Activated CD8-positive, alpha-beta T cell treated with anti-CD3 and anti-CD28 coated beads for 36 hours (primary cell): ENCODE measurements at places on chromosomes 6 and 20.

DNA sequence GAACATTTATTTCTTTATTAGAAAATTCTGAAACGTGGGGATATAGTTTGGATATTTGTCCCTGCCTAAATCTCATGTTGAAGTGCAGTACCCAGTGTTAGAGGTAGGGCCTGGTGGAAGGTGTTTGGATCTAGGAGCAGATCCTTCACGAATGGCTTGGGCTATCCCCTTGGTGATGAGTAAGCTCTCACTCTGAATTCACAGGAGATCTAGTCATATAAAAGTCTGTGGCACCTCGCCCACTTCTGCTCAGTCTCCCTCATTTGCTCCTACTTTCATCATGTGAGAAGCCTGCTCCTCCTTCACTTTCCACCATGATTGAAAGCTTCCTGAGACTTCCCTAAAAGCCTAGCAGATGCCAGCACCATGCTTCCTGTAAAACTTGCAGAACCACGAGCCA lies 96.8 kb upstream of the GJE1 start:
- H3K4me1 ChIP-seq, result no peaks in the 10 kb centered on the region
- no peak overlapping the region for H3K4me3 ChIP-seq
- H3K27me3 ChIP-seq, result peaks cover 3% of the 10 kb centered on the region
- H3K36me3 ChIP-seq, result no peaks in the 10 kb centered on the region
- no peak for DNase-seq
- no peak overlapping the region for H3K27ac ChIP-seq

DNA sequence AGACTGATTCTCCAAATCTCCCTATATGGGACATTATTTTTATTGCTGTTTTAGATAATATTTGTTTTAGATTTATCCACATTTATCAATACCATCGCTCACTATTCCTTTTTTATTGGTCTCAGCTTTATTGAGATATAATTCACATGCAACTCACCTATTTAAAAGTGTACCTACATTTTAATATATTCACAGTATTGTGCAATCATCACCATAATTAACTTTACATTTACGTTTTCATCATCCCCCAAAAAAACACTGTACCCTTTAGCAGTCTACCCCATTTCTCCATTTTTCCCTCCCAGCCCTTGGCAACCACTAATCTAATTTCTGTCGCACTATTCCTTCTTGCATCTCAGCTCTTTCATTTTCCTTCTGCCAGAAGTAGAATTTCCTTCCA lies 110.8 kb upstream of the HDAC2 start:
- H3K4me3 ChIP-seq, result no peak overlapping the region
- H3K4me1 ChIP-seq, result no peaks in the 10 kb centered on the region
- H3K27ac ChIP-seq, result no peak overlapping the region
- no peaks in the 10 kb centered on the region for H3K36me3 ChIP-seq
- no peak for DNase-seq
- H3K27me3 ChIP-seq, result peaks cover 4% of the 10 kb centered on the region

DNA sequence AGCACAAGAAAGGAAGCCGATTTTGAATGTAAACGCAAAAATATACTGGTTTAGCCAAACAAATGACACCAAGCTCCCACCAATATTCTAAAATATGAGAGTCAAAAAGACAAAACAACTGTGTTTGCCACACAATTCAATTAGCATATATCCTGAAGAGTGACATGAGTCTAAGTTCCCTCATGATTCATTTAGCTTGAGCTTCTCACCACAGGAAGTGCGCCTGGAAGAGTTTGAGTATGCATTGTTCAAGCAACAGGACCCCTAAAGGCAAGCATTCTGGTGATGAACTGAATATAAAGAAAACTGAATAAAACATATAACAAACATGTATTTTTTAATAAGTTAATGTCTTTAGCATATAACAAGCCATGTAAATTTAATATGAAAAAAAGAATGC lies 115.2 kb upstream of the RUNX2 start:
- H3K27me3 ChIP-seq, result no peaks in the 10 kb centered on the region
- H3K36me3 ChIP-seq, result peaks cover 31% of the 10 kb centered on the region
- peaks cover 23% of the 10 kb centered on the region for H3K4me1 ChIP-seq
- H3K4me3 ChIP-seq, result no peak overlapping the region

- H3K27ac ChIP-seq, result no peak overlapping the region
- H3K27me3 ChIP-seq, result no peaks in the 10 kb centered on the region
- DNase-seq, result no peak
- no peak overlapping the region for H3K4me3 ChIP-seq
Observed at GRCh38 chr20:37267667-37268313, 6.2 kb upstream of the GHRH start.

GRCh38 chr6:152598421-152598820 lies 38.7 kb downstream of the SYNE1 start:
- no peak overlapping the region for H3K4me3 ChIP-seq
- DNase-seq, result no peak
- H3K36me3 ChIP-seq, result no peaks in the 10 kb centered on the region
- H3K27ac ChIP-seq, result no peak overlapping the region
- no peaks in the 10 kb centered on the region for H3K27me3 ChIP-seq

- peaks cover 12% of the 10 kb centered on the region for H3K4me1 ChIP-seq
- no peaks in the 10 kb centered on the region for H3K27me3 ChIP-seq
Observed at GRCh38 chr6:89406141-89406540, 5.9 kb downstream of the RRAGD start.

- peaks cover 5% of the 10 kb centered on the region for H3K27me3 ChIP-seq
- no peaks in the 10 kb centered on the region for H3K4me1 ChIP-seq
- H3K27ac ChIP-seq, result no peak overlapping the region
Observed at GRCh38 chr6:17429383-17430061, 36.1 kb downstream of the CAP2 start.

DNA sequence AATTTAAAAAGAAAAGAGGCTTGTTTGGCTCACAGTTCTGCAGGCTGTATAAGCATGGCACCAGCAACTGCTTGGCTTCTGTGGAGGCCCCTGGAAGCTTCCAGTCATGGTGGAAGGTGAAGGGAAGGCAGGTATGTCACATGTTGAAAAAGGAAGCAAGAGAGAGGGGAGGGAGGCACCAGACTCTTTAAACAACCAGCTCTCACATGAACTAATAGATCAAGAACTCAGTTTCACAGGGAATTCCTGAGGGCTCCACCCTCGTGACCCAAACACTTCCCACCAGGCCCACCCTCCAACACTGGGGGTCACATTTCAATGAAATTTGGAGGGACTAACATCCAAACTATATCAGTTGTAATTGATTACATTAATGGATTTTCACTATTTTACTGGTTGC lies 127.9 kb upstream of the MLIP start:
- H3K4me1 ChIP-seq, result no peaks in the 10 kb centered on the region
- peaks cover 1% of the 10 kb centered on the region for H3K27me3 ChIP-seq
- no peak for DNase-seq

DNA sequence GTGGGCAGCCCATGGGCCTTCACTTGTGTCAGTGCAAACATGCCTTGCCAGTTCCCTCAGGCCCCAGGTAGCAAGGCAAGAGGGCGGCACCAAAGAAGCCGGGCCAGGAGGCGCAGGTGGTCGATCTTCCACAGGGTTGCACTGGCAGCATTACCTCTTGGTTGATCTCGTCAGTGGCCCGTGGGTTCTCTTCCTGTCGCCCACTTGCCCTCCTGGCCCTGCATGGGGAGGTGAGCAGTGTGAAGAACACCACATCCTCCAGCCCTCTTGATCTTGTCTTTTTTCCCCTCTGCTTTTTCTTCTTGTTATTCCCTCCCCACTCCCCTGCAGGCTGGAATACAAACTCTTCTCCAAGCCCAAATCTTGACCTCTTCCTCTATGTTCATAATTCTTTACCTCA lies 3.0 kb upstream of the CST11 start:
- H3K4me1 ChIP-seq, result peaks cover 23% of the 10 kb centered on the region
- H3K36me3 ChIP-seq, result no peaks in the 10 kb centered on the region
- H3K4me3 ChIP-seq, result no peak overlapping the region
- DNase-seq, result peak; percentile 27
- no peaks in the 10 kb centered on the region for H3K27me3 ChIP-seq
- peak overlapping the region; percentile 62 for H3K27ac ChIP-seq

DNA sequence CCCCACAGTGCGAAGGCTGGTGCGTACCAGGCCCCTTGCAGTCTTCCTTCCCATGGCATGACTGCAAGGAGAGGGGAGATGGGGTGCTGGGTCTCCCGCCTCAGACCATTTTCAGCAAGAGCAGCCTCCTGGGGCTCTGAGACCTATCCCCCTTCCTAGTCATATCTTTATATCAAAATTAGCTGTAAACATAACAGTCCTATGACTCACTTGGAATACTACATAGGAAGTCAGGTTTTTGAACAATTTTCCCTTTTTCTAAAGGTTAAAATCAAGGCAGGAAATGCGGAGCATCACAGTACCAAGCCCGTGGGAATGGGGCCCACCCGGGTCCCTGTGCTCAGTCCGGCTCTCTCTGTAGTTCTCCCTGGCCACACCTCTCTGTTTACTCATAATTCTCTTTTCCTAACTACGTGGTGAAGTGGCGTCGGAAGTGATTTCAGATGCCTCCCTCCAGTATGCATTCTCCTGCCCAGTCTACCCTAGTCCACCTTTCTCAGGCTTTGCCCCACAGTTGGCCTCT lies 109.8 kb upstream of the TMEM170B start:
- H3K27me3 ChIP-seq, result peaks cover 2% of the 10 kb centered on the region
- H3K36me3 ChIP-seq, result no peaks in the 10 kb centered on the region
- H3K4me1 ChIP-seq, result peaks cover 42% of the 10 kb centered on the region
- H3K4me3 ChIP-seq, result no peak overlapping the region
- no peak for DNase-seq

DNA sequence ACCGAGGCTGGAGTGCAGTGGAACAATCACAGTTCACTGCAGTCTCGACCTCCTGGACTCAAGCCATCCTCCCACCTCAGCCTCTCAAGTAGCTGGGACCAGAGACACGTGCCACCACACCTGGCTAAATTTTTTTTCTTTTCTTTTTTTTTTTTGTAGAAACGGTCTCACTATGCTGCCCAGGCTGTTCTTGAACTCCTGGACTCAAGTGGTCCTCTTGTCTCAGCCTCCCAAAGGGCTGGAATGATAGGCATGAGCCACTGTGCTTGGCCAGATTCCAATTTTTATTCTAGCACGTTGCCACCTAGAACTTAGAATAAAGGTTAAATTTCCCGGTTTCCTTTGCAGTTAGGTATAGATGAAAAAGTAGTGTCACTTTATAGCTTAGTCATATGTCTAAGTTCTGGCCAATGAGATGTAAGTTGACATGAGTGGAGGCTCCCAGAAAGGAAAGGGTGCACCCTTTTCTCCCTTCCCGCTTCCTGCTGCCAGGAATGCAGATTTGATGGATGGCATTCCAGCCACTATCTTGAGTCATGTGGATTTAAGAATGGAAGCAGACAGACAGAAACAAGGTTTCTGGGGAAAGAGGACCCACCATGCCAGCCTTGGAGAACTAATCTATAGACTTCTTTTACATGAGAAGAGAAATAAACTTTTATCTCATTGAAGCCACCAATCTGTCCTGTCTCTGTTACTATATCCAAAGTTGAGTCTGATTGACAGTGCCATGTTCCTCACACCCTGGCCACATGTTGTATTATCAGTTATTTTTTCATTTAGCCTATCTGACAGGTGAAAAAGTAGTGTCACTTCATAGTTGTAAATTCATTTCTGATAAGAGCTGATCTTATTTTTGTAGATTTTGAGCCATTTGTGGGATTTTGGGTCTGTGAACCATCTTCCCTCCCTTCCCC lies 60.6 kb upstream of the NCOA3 start:
- no peaks in the 10 kb centered on the region for H3K36me3 ChIP-seq
- peaks cover 7% of the 10 kb centered on the region for H3K4me1 ChIP-seq
- no peak overlapping the region for H3K4me3 ChIP-seq
- DNase-seq, result no peak

DNA sequence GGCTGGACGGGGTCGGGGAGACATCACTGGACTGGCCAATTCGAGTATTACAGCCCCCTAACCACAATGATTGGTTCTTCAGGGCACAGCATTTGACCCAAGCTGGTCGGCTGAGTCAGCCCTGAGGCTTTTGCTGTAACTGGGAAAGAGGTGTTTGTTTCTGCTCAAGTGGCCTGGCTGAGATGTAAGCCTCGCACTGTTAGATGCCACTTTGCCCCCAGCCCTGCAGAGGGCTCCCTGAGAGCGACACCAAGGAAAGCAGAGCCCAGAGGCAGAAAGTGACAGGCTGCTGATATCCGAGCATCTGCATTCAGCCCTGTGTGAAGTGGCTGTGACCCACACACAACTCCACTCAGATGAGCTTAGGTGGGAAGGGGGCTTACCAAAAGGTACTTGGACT lies 19.4 kb downstream of the ERGIC3 start:
- H3K27me3 ChIP-seq, result no peaks in the 10 kb centered on the region
- DNase-seq, result peak; percentile 26
- H3K36me3 ChIP-seq, result peaks cover 2% of the 10 kb centered on the region

DNA sequence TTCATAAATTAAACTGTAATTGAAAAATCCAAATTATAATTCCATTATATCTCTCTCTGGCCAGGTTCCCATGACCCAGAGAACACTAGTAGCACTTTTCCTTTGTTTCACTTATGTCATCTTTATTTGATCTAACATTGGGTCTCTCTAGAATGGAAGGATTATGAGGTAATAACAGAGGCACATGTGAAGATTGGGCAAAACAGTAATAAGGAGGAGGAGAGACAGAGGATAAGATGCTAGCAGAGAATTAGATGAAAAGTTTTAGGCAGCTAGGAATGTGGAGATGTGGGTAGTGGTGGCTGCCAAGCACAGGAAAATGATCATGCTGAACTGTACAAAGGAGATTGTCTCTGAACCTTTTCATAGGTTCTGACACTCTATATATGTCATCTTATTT lies 3.3 kb downstream of the TAB2 start:
- H3K27ac ChIP-seq, result peak overlapping the region; percentile 98
- peaks cover 44% of the 10 kb centered on the region for H3K36me3 ChIP-seq
- no peak for DNase-seq
- no peaks in the 10 kb centered on the region for H3K27me3 ChIP-seq
- H3K4me3 ChIP-seq, result peak overlapping the region; percentile 93

GRCh38 chr20:48897305-48898010 lies 24.1 kb upstream of the ARFGEF2 start:
- no peaks in the 10 kb centered on the region for H3K4me1 ChIP-seq
- H3K27me3 ChIP-seq, result no peaks in the 10 kb centered on the region
- H3K36me3 ChIP-seq, result no peaks in the 10 kb centered on the region
- no peak for DNase-seq

GRCh38 chr20:16062661-16063581 lies 510.3 kb downstream of the KIF16B start:
- DNase-seq, result no peak
- no peaks in the 10 kb centered on the region for H3K4me1 ChIP-seq
- no peaks in the 10 kb centered on the region for H3K36me3 ChIP-seq

- peak overlapping the region; percentile 77 for H3K4me3 ChIP-seq
- no peaks in the 10 kb centered on the region for H3K27me3 ChIP-seq
- peaks cover 30% of the 10 kb centered on the region for H3K36me3 ChIP-seq
Observed at GRCh38 chr6:106520711-106521401, 108.4 kb downstream of the RTN4IP1 start.

DNA sequence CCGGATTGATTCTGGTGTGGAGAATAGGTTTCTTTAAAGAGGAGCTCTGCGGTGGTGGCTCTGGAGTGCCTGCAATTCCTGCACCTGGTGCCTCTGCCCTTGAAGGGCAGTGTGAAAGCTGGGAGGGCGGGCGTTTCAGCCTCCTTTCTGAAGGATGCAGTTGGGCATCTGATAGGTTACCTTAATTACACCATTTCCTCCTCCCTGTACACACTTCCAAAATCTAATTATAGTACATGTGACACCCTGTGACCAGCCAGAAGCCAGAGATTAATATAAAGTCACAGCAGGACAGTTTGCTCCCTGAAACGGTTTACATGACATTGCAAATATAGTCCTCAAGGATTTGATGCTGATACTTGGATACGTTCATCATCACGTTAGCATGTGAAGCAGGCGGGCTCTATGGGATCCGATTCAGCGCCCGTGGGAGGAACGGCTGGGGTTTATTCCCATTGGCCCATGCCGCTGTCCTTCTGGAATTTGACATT lies 548.2 kb downstream of the QKI start:
- H3K4me1 ChIP-seq, result no peaks in the 10 kb centered on the region
- H3K4me3 ChIP-seq, result no peak overlapping the region
- H3K27ac ChIP-seq, result no peak overlapping the region
- peaks cover 6% of the 10 kb centered on the region for H3K27me3 ChIP-seq

- no peaks in the 10 kb centered on the region for H3K27me3 ChIP-seq
- H3K27ac ChIP-seq, result no peak overlapping the region
- peaks cover 4% of the 10 kb centered on the region for H3K36me3 ChIP-seq
- H3K4me1 ChIP-seq, result peaks cover 38% of the 10 kb centered on the region
Observed at GRCh38 chr20:1295276-1295930, 29.3 kb downstream of the SNPH start.
